ENCODE measurements at places on chromosomes 5 and 9.

DNA sequence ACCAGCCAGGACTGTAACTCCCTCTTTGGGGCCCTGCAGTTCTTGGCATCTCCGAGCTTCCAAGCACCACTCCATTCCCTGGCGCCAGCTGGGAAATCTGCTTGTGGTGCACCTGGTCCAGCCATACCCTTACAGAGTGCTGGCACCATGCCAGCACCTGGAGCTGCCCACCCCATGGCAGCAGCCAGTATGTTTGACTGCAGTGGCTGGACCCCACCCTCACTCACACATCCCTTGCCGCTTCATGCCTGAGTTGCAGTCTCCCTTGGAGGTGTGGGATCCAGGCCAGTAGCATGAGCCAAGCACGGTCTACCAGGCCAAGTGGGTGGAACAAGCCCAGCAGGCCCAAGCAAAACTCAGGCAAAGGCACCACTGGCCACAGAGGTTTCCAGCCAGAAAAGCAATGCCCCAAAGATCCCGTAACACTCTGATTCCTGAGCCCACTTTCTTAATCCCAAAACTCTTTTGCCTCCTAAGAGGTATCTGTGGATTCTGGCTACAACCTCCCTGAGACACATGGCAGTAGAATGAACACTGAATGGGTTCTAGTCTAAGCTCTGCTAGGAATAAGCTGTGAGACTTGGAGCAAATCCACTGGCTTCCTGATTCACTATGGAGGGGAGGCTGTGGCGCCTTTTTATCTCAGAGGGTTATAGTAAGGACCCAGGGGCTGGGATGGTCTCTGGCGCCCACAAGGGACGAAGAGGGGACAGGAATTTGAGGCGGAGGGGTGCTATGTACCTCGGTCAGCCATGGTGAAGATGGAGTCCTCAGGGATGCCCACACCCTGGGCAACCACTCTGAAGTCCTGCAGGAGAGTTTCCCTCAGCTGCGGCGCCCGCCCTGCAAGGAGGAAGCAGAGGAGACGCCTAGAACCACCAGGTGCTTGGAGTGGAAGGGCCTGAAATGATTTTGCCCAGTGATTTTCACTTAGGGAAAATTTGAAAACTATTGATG lies 5.6 kb downstream of the AMBP start:
- DNase-seq, result no peak

GRCh38 chr9:70092190-70092589 lies 48.5 kb downstream of the MAMDC2 start:
- no peak for DNase-seq

DNA sequence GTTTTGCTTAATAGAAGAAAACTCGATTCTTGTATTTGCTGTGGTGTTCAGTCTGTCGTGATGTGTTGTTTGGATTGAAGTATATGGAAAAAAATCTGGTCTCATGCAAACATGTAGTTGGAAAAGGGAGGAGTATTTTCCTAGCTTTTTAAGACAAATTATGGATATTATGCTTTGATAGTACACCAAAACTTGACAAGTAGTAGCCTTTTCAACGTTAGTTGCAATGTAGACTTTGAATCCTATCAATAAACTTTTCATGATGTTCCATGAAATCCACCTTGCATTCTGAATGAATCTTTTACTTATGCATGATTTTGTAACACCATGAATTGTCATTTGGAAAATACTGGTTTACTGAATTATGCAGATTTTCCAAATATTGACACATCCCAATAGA lies 64.2 kb downstream of the LHX2 start:
- no peak for DNase-seq

GRCh38 chr9:109681301-109681700 lies 98.7 kb upstream of the PALM2AKAP2 start:
- DNase-seq, result no peak

- peak; percentile 37 for DNase-seq
Measured at GRCh38 chr5:142095035-142095434, 13.5 kb upstream of the NDFIP1 start.
